Stromal cell of bone marrow (primary cell): ENCODE measurements at places on chromosomes 5 and 9.
A peak's percentile ranks its signal among the peaks of the same experiment; 100 is the strongest.

DNA sequence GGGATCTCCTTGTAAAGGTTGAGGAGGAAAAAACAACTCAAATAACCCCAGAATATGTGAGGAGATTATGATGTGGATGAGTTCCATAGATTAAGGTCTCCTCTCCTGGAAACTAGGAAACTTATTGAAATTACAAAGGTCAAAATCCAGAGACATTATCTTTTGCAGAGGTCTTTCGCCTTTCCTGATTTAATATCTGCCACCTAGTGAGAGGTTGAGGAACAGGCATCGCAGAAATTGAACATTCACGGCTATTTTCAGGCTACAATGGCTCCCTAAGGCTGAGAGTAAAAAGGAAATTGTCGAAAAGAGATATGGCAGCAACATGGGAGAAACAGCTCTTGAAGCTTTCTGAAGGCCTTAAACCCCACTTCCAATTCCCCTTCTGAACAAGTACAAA lies 127.5 kb upstream of the PLCXD3 start:
- DNase-seq, result no peak

- no peak for DNase-seq
These were observed 324.0 kb downstream of the PARP8 start for GRCh38 chr5:50990296-50990924.

DNA sequence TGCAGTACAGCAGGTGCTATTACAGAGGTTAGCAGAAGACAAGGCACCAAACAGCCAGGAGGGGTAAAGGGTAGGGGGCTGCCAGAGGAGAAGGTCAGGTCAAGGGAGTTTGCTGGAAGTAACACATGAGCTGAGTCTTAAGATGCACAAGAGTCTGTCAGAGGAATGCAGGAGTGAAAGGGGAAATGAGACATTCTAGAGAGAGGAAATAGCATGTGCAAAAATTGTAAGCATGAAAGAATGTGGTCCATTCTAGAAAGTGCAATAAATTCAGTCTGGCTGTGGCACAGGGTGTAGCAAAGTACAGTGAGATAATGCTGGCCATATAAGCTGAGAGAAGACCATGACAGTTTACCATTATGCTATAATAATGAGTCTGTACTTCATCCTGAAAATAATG lies 6.6 kb downstream of the GOLGA1 start:
- DNase-seq, result no peak

DNA sequence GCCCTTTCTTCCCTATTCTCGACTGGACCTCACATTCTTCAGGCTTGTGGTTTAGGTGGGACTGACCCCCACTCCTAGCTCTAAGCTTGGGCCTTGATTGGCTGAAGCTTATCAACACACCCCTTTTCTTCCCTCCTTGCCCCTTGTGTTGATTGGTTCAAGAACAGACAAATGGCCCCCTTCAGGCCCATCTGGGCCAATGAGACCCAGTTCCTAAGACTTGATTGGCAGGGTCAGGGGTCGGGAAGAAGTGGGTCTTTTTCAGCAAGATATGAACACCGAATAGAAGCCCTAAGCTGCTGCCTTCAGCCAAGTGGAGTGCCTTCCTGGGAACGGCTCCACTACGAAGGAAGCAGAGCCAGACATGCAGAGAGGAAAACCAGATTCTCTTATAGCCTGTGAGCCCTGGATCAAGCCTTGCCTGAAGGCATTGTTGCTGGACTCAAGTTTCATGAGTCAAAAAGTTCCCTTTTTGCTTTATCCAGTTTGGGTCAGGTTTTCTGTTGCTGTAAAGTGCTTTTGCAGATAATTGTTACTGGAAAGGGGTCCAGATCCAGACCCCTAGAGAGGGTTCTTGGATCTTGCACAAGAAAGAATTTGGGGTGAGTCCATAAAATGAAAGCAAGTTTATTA lies 22.4 kb upstream of the NCS1 start:
- no peak for DNase-seq

DNA sequence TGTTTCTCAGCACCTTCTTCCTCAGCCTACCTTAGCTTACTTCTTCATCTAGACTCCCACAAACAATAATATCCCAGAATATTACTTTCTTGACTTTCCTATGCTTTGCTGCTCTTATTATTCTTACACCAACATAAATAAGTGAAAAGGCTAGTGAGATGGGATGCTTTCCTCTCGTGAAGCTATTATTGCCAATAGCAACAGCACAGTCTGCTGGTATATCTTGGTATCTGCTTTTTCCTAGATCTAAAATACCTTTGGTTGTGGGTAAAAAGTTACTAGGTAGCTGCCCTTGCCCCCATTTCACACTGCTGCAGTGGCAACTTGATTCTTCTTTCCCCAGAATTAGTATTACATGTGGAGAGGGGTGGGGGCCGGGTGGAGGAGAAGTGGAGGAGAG lies 26.1 kb upstream of the GLIPR2 start:
- DNase-seq, result no peak

DNA sequence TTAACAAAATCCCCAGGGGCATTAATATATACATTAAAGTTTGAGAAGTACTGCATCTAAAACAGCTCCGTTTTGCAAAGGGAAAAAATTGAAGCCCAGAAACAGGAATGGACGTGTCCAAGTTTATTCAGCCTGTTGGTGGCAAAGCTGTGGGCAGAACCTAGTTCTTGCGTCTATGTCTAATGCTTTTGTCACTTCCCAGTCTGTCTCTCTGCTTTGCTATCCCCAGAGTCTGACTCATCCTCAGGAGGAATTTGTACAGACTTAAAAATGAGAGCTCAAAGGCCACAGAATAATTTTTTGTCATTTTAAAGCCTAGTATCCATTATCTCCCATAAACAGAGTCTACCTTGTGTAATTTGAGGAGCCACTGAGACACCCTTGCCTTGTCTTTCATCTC lies 330.9 kb upstream of the GRIA1 start:
- DNase-seq, result peak; percentile 48

DNA sequence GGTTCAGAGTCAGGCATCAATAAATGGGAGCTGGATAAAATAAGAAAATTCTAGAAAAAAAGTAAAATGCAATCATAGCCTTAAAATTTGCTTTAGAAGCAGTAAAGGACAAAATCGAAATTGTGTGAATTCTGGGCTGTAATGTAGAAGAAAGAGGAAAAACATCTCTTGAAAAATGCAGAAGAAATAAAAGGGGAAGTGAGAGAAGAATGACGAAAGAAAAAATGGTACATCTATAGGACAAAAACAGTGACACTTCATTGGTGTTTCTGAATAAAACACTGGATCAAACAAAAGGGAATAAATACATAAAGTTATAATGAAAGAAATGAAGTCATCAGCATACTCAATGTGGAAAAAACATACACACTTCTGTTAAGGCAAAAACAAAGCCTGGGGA lies 642.3 kb downstream of the ACTL7B start:
- DNase-seq, result no peak

GRCh38 chr9:21993893-21994555 lies at the start of gene CDKN2A:
Gene CDKN2A (minus strand): TSS chr9:21994392.
- no peak for DNase-seq

GRCh38 chr5:158553195-158553961 lies 546.3 kb downstream of the EBF1 start:
- peak; percentile 57 for DNase-seq

GRCh38 chr5:1593903-1594356 lies 70.2 kb upstream of the LPCAT1 start:
- DNase-seq, result no peak

DNA sequence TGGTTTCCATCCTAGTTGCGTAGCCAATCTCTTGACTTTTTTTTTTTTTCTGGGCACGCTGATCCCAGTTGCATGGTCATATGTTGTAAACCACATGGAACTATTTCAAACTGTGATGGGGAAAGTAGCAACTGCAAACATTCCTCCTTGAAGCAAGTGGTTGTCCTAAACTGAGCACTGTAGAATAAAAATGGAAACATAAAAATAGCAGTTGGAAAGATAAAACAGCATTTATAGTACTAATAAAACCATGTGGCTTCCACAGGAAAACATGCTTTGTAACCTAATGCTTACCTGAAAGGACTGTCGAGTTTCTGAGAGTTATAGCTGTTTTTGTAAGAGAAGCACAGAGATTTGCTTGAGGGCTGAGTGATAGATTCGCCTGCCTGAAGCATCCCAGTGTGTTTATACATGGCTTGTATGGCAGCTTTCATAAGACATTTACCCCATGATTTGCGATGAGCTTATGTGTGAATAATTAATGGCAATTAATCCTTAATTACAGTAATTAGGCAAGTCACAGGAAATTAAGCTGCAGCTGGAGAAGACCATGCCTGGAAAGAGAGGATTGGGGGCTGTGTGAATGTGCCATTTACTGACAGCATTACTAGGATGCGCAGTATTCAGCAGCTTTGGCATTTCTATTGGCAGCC lies 136.5 kb downstream of the PBX3 start:
- DNase-seq, result no peak

DNA sequence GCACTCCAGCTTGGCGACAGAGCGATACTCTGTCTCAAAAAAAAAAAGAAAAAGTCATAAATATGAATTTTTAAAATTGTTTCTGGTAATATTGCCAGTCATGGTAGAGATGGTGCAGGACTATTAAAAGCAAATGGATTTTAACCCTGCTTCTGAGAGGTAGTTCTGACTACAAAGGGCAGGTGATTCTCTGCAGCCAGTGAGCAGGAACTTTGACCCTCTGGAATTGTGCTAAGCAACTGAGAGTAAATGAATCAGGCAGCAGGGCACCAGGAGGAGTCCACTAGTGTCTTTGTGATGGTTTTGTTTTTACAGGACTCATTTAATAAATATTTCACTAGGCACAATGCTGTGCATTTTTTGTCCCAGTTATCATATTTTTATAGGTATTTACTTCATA lies 781.2 kb downstream of the TLE4 start:
- DNase-seq, result no peak

DNA sequence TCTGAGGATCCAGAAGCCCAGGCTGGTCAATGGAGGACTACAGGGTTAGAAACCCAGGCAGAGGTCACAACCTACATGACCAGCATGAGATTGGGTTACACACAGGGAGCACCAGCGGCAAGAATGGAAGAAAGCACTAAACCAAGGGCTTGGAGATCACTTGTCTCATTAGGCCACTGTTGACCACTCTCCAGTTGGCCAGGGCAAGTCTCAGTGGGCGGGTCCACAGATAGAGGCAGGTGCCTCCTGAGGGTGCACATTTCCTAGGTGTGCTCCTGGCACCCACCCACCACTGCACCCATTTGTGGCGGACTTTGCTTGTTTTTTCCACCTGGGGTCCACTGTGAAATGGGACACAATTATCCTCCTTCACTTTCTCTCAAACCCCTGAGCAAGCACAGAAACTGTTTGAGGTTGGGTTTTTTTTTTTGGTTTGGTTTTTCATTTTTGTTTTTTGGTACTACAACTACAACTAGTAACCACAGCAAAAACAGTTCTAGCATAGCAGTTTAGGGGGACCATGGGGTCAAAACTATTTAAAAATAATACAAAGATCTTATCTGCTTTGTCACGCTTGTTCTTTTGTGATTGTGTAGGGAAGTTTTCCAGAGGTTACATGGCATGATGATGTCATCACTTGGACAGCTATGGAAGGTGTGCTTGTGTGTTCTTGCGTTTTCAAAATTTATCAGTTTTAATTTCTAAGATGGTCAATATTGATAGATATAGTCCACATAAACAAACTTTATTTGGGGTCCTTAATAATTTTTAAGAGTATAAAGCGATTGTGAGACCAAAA lies 6.1 kb downstream of the NPR2 start:
- DNase-seq, result no peak

DNA sequence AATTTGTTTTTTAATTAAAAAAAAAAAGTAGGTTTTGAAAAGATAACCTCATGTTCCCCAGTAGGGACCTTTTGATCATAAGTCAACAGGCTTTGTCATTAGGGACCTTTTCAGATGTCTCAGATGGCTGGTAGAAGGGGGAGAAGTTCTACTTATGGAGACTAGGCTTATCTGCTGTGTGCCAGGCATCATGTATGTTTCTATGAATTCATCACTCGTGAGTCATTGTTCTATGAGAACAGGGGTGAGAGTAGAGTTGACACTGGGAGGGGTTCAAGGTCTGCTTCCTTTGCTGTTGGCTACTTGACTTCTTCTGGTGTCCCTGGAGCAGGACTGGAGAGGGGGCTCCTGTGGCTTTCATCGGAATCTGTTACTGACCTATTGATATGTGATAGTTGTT lies 138.8 kb downstream of the KDM4C start:
- DNase-seq, result no peak

GRCh38 chr5:14141764-14142163 lies 1.4 kb upstream of the TRIO start:
- DNase-seq, result no peak

- no peak for DNase-seq
These were observed 15.9 kb downstream of the EXD3 start for GRCh38 chr9:137406876-137407589.

GRCh38 chr5:66551945-66552344 lies 44.2 kb upstream of the MAST4 start:
- DNase-seq, result no peak

- no peak for DNase-seq
These were observed 83.7 kb downstream of the C5orf15 start for GRCh38 chr5:133884569-133885311.
